ENCODE measurements at places on chromosomes 4 and X. TPM values are rescaled to one million over a fixed set of nuclear protein-coding genes. Genes with fewer than 3 reads are reported as not detected.

Gene BMP3
- not detected for total RNA-seq

Gene MND1
- 1.8 TPM for total RNA-seq

Gene SPACA5
- total RNA-seq, result not detected

Gene COL4A5
- total RNA-seq, result 547 TPM

Gene ERCC6L
- 1.1 TPM for total RNA-seq

Gene EGFL6
- total RNA-seq, result not detected

Gene MAGED4
- total RNA-seq, result 95.8 TPM

Gene UGT2B17
- total RNA-seq, result not detected

Gene TIGD4
- total RNA-seq, result 0.19 TPM

Gene ADH4
- not detected for total RNA-seq

Gene XK
- not detected for total RNA-seq

Gene GAB3
- total RNA-seq, result 1.1 TPM

Gene DDX53
- total RNA-seq, result not detected

Gene MAGEE2
- not detected for total RNA-seq

Gene PRRG3
- not detected for total RNA-seq

Gene MFAP3L
- total RNA-seq, result 2.1 TPM

Gene DCHS2
- 0.13 TPM for total RNA-seq

Gene TEX13C
- not detected for total RNA-seq

Gene GAGE12F
- total RNA-seq, result not detected

Gene IL21
- not detected for total RNA-seq

Gene BEX2
- 4.0 TPM for total RNA-seq

Gene USP17L27
- total RNA-seq, result not detected

Gene ACE2
- total RNA-seq, result not detected

Gene SHOX
- 0.21 TPM for total RNA-seq

Gene AGTR2
- not detected for total RNA-seq

Gene C4orf54
- not detected for total RNA-seq

Gene GLRA3
- total RNA-seq, result not detected

Gene MYOZ2
- total RNA-seq, result not detected

Gene N4BP2
- total RNA-seq, result 16.4 TPM

Gene LGI2
- total RNA-seq, result not detected

Gene TEX13D
- not detected for total RNA-seq

Gene GATA1
- not detected for total RNA-seq

Gene LRIT3
- 0.13 TPM for total RNA-seq

Gene HPGDS
- not detected for total RNA-seq

Gene GYPE
- total RNA-seq, result not detected

Gene RAB41
- total RNA-seq, result not detected

Gene TRIM61
- not detected for total RNA-seq

Gene UCP1
- total RNA-seq, result not detected

Gene TREX2
- total RNA-seq, result 2.5 TPM

Gene RTL3
- total RNA-seq, result not detected

Gene SYNPO2
- 4.1 TPM for total RNA-seq

Gene PDLIM3
- 2.8 TPM for total RNA-seq

Gene TKTL2
- total RNA-seq, result not detected
